ENCODE measurements at places on chromosomes 2 and 18.

GRCh38 chr2:49935449-49935848, 781.1 kb upstream of the FSHR start:
- DNase-seq: no peak

DNA sequence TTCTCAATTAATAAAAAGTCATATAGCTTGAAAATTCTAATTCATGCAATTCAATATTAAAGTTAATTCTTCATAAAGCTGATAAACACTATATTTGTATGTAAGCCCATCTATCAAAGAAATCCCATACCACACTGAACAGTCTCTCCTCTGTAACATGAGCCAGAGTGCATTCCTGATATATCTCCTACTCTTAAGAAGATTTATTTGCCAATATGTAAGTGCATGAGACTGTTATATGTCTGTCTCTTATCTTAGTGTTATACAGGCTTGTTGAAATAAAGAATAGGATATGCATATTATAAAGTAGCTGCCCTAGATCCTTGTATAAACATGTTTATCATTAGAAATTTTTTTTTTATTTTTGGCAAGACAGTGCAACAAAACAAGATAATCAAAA, 40.4 kb upstream of the TTC32 start:
- no peak for DNase-seq

GRCh38 chr18:9763157-9763556, 55.1 kb downstream of the RAB31 start:
- no peak for DNase-seq

DNA sequence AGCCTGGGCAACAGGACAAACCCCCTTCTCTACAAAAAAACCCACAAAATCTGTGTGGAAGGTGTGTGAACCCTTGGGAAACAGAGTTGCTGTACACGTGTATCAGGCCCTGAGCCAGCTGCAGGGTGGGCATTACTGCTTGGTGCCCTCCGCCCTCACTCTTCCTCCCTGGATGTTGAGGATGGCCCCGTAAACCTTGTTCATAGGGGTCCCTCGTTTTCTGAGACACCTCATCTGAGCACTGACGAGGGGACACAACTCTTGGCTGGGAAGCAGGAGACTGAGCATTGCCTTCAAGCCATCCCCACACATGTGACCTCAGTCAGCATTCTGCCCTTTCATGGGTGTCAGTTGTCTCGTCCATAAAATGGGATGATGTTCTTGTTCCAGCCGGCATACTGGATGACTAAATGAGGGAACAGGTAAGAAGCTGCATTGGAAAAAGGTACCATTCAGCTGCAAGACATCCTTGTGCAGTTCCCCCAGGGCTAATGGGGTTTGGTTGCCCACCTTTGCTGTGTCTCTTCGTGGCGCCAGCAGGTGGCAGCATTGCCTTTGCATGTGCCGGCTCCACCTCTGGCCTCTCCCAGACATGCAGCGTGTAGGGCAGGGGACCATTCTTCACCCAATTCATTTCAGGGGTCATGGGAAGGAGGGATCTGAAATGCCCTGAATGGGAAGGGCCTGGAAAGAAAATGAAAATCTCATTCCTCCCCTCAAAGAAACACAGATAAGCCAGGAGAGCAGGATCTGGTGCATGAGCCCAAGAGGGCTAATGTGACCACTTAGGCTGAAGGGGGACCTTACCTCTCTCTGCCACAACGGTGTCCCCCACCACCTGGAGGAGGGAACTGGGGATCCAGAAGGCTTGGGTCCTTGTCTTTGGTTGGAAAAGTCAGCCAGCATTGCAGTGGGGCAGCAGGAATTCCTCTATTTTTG, 36.4 kb upstream of the HAAO start:
- peak; percentile 25 for DNase-seq

DNA sequence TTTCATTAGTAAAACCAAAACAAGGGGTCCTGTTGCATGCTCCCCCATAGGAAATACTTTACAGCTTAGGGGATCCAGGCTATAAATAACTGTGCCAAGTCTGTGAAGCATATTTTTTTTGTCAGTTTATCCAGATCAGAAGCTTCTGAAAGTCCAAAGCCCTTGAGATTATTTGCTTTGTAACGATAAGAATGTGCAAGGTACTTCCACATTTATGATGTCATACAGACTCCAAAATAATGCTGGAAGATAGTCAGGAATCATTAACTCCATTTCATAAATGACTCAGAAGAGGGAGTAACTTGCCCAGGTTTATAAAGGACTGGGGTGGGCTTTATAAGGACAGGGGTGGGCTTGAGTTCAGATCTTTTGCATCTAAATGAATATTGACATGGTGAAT, 29.3 kb downstream of the RDH14 start:
- DNase-seq: no peak

GRCh38 chr2:27353762-27354596, 2.6 kb downstream of the GTF3C2 start:
- no peak for DNase-seq

DNA sequence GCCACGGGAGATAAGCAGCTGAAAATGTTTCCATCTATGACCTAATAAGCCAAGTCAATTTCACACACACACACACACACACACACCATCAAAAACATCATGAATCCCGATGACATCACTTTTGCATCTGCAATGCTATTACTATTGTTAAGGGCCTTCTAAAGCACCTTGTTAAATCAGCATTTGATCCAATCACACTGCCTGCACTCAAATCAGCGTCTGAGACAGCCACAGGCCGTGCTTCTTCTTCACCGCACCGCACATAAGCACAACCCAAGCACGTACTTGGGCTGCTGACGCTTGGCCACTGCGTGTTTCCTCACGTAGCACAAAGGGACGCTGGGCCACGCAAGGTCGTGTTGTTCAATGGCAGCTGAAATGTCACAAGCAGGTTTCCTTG, 15.8 kb upstream of the MTCL1 start:
- DNase-seq: no peak

DNA sequence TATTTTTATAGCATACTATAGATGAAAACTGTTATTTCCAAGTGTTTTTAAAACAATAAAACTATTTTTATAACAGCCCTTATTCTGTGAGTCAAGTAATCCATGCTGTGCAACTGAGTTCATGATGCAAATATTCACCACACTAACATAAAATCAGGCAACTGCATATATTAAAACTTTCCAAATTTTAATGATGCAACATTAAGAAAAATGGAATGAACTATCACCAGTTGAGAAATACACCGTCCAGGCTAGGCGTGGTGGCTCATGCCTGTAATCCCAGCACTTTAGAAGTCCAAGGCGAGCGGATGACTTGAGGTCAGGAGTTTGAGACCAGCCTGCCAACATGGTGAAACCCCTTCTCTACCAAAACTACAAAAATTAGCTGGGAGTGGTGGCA, 114.5 kb downstream of the CDH2 start:
- DNase-seq: no peak

DNA sequence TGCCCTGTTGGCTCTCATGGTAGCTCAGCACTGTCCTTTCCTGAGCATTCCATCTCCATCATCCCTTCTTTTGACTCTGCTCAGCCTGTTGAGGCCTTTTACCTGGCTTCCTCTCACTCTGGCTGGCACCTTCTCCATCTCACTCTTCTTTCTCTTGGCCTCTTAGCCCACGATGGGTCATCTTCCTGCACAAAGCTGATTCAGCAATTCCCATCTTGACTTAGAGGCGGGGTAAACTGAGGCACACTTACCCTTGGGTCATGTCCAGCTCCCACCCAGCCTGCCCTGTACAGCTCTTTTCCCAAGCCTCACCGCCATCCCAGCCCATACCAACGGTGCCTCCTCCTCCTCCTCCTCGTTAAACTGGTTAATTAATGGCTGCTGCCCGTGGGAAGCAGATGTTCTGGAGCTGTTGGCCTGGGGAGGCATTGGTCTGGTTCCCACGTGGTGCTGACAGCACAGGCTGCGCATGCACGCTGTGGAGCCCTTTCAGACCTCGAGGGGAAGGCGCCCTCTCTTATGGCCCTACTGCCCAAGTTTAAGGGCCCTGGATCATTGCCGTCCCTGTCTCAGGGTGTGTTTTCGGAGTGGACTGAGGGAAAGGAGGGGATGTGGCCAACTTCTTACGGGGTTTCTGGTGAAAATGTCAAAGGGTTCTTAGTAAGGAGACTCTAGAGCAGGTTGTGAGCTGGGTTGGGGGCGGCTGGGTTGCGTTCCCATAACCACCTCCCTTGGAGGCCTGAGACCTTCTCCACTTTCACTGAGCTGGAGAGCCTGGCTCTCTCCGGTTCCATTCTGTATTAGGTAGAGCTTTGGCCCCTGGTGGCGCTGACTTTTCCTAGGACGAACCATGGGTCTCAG, 10.9 kb downstream of the WNT10A start:
- no peak for DNase-seq

Measured in nucleus accumbens (tissue), 56 donors.